ENCODE measurements at places on chromosomes 7 and 10. TPM values are rescaled to one million over a fixed set of nuclear protein-coding genes. Genes with fewer than 3 reads are reported as not detected.

The GPR15LG gene
- total RNA-seq = not detected

DNA sequence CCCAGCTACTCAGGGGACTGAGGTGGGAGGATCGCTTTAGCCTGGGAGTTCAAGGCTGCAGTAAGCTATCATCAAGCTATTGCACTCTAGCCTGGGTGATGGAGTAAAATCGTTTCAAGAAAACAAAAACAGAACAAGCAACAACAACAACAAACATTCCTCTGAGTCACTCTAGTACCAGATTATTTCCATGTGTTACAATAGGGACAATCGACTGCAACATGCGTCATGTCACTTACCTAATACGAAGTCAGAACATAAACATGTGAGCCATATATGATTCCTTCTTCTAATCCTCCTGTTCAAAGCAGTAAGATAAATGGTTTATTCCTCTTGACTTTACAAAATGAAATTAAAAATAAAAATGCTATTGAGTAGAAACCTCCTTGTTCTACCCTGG, 57.3 kb downstream of the ZNF438 start:
- H3K36me3 ChIP-seq = no peaks in the 10 kb centered on the region
- H3K4me3 ChIP-seq = no peak overlapping the region
- no peaks in the 10 kb centered on the region for H3K27me3 ChIP-seq

The SLC16A9 gene
- total RNA-seq = not detected

The OR2A12 gene
- not detected for total RNA-seq

The ATOH7 gene
- total RNA-seq = not detected

- no peak for DNase-seq
- peaks cover 10% of the 10 kb centered on the region for H3K36me3 ChIP-seq
- H3K27ac ChIP-seq = no peak overlapping the region
- H3K4me3 ChIP-seq = no peak overlapping the region
- no peaks in the 10 kb centered on the region for H3K4me1 ChIP-seq
These were observed 32.8 kb upstream of the STRIP2 start for GRCh38 chr7:129401228-129401966.

DNA sequence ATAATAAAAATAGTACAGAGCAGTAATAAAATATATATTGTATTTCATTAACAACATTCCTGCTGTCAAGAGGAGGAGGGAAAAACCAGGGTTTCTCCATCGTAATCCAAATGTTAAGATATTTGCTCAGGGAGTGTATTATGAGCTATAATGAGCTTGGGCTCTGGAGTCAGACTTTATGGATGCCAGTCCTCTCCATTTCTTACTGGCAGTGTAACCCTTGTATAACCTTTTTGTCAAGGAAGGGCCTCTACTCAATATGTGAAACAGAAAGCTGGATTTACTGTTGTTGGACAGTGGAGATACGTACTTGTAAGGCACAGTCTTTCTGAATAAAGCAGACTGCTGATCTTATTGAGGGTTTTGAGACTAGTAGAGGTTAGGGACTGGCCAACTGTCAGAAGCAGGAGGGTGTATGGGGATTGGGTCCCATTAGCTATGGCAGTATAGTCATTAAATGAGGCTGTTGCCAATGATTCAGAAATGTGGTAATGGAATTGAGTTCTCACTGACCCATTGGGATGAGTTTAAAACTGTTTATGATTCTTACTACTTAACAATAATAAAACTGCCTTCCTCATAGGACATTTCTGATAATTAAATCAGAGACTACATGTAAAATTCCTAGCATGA, 56.5 kb downstream of the ZNF277 start:
- no peaks in the 10 kb centered on the region for H3K4me1 ChIP-seq
- DNase-seq = no peak

DNA sequence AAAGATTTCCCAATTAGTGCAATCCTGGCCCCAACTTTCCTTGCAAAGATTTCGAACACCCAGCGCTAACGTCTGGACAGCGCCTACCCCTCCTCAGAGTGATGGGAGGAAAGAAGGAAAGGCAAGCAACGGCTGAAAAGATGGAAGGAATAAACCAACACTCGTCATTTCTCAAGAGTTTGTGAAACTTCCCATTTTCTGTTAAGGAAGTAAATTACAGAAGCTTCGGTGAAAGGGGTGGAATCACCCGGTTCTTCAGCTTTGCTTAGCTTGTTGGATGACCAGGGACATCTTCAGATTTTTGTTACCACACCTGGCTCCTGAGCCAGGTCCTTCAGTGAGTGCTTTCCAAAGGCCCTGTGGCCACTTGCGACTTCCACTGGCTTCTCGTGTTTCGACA, 313.1 kb downstream of the SKIDA1 start:
- H3K27me3 ChIP-seq = peaks cover 5% of the 10 kb centered on the region
- H3K36me3 ChIP-seq = no peaks in the 10 kb centered on the region
- no peak overlapping the region for H3K4me3 ChIP-seq
- no peaks in the 10 kb centered on the region for H3K4me1 ChIP-seq
- H3K27ac ChIP-seq = no peak overlapping the region
- DNase-seq = no peak

DNA sequence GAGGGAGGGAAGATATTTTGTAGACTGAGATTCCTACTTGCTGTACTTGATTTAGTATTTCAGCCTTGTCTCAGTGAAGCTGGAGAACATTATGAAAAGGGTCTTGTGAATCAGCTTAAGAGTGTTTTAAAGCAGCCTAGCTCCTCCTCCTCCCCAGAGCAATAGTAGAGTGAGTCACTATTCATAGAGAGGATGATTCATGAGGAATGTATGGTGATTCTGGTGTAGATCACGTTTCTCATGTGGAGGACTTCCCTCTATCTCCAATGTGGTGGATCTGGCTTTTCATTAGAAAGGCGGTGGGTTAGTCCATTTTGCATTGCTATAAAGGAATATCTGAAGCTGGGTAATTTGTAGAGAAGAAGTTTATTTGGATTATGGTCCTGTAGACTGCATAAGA, 340.1 kb upstream of the CHRM2 start:
- H3K27ac ChIP-seq = no peak overlapping the region
- no peaks in the 10 kb centered on the region for H3K27me3 ChIP-seq
- H3K36me3 ChIP-seq = no peaks in the 10 kb centered on the region
- H3K4me1 ChIP-seq = no peaks in the 10 kb centered on the region

All from T-cell (primary cell).